Osteocyte (in vitro differentiated cells): ENCODE measurements at places on chromosomes 16 and 17. TPM values are rescaled to one million over a fixed set of nuclear protein-coding genes. Genes with fewer than 3 reads are reported as not detected.

DNA sequence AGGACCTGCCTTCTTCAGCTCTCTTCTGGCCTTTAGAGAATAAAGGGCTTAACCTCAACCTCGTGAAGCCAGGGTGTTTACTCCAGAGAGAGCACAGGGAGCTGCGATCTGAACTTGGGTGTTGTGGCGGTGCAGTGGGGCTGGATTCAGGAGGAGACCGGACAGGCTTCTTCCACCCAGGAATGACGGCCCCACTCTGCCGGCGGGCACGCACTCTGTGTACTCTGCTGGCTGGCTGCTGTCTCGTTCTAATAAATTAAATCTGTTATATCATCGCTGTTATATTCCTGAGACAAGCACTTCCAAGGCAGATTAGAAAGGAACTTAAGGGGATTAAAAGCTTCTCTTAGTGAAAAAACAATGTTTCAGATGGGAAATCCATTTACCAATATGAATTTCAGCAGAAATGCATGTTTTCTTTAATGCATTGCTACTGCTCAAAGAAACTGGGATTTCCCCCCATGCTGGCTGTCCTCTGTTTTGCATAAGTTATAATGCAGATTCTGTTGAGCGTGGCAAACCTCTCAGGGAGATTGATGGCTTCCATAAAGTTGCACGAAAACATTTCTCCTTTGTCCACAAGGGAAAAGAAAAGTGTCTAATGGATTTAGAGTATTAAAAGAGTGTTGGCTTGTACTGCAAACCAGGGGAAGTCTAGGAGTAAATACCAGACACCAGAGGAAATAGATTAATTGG lies 168.6 kb upstream of the IRX3 start:
- peaks cover 5% of the 10 kb centered on the region for H3K4me1 ChIP-seq
- H3K27me3 ChIP-seq: peaks cover 33% of the 10 kb centered on the region
- H3K36me3 ChIP-seq: no peaks in the 10 kb centered on the region
- no peak for DNase-seq
- no peak overlapping the region for H3K4me3 ChIP-seq

DNA sequence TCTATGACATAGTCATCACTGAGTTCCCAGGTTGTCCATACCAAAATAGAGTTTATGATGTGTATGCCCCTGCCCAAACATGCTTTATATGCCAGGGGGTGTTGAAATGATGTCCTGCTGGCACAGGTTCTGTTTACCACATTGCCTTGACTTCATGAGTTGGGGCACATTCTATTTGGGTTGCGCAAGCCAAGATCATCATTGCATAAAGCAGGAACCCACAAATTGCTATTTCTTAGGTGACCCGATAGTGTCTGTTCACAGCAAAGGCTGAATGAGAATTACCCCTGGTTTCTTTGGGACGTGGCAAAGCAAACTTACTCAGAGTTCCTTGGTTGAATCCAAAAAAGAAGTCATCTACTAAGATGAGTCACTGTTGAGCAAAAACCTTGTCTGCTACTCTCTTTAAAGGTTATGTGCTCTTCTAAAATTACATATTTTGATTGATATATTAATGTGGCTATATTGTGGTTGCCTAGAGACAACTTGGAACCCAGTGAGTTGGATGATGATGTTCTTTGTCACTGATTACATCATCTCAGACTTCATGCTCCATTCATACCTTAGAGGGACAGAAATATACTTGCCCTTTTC lies 912.6 kb upstream of the SOX9 start:
- H3K27ac ChIP-seq: no peak overlapping the region
- H3K27me3 ChIP-seq: no peaks in the 10 kb centered on the region
- no peaks in the 10 kb centered on the region for H3K36me3 ChIP-seq
- H3K4me1 ChIP-seq: no peaks in the 10 kb centered on the region

DNA sequence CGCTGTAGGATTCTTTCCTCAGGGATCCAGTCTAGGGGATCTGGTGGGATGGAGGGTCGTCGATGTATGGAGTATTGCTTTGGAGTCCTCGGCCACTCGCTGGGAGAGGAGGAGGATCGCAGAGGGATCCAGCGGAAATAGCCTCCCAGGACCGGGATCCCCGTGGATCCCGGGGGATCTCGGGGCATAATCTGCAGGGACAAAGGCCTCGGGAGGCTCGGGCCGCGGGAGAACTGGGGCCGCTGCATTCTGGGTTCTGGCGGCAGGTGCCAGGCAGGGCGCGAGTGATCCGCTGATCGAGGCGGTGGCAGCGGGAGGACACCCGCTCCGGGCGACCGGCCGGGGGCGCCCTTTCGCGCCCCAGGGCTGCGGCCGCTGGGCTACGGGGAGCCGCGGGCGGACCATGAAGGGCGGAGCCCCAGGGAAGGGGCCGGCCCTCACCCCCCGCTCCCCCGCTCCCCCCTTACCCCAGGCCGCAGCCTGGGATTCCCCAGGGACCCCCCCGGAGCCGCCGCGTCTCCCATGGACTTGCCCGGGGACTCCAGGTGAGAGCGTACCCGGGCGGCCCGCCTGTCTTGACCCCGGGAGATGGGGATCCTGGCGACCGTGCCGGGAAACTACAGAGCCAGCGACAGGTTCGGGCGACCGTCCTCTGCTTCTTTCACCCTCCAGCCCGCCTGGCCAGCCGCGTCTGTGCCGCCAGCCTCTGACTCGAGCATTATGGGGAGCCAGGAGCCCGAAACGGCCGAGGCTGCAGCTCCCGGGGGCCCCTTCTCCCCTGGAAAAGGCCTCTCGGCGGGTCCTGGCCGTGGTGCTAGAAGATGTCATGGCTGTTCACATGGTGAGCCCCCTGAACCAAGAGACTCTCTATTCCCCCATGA lies 604 bp downstream of the PRR14 start:
- H3K27ac ChIP-seq: peak overlapping the region; percentile 90
- H3K4me3 ChIP-seq: peak overlapping the region; percentile 87
- peaks cover 7% of the 10 kb centered on the region for H3K36me3 ChIP-seq
- no peak for DNase-seq

- H3K4me1 ChIP-seq: no peaks in the 10 kb centered on the region
- H3K27ac ChIP-seq: no peak overlapping the region
- peaks cover 20% of the 10 kb centered on the region for H3K36me3 ChIP-seq
- no peak for DNase-seq
- H3K27me3 ChIP-seq: no peaks in the 10 kb centered on the region
These were observed 8.5 kb downstream of the DNAJA3 start for GRCh38 chr16:4433914-4434787.

- H3K27ac ChIP-seq: no peak overlapping the region
- H3K4me1 ChIP-seq: peaks cover 13% of the 10 kb centered on the region
- peaks cover 35% of the 10 kb centered on the region for H3K27me3 ChIP-seq
- H3K4me3 ChIP-seq: no peak overlapping the region
- no peaks in the 10 kb centered on the region for H3K36me3 ChIP-seq
- no peak for DNase-seq
These were observed 89.5 kb upstream of the SOX9 start for GRCh38 chr17:72031219-72031884.

- H3K4me3 ChIP-seq: no peak overlapping the region
- H3K27me3 ChIP-seq: no peaks in the 10 kb centered on the region
- DNase-seq: no peak
These were observed 21.4 kb upstream of the NF1 start for GRCh38 chr17:31073411-31073810.

GRCh38 chr16:12288537-12289174 lies 312.1 kb downstream of the SNX29 start:
- H3K36me3 ChIP-seq: peaks cover 3% of the 10 kb centered on the region
- peaks cover 4% of the 10 kb centered on the region for H3K4me1 ChIP-seq
- no peak overlapping the region for H3K27ac ChIP-seq
- no peak overlapping the region for H3K4me3 ChIP-seq
- DNase-seq: no peak
- no peaks in the 10 kb centered on the region for H3K27me3 ChIP-seq

DNA sequence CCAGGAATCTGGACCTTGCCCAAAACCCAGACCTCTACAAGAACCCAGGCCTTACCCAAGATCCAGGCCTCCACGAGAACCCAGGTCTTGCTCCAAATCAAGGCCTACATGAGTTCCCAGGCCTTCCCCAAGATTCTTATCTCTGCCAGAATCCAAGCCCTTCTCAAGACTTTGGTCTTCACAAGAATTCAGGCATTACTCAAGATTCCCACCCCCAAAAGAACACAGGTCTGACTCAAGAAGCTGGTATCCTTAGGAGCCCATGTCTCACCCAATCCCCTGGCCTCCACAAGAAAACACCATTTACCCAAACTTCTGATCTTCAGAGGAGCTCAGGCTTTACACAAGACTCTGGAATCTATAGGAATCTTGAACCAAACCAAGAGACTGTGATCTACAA lies 2.6 kb downstream of the SPEM3 start:
- no peak overlapping the region for H3K27ac ChIP-seq
- H3K4me3 ChIP-seq: no peak overlapping the region
- H3K36me3 ChIP-seq: no peaks in the 10 kb centered on the region
- no peak for DNase-seq

GRCh38 chr16:70418274-70418992 lies 20.5 kb downstream of the ST3GAL2 start:
- peaks cover 2% of the 10 kb centered on the region for H3K36me3 ChIP-seq
- no peak for DNase-seq
- H3K27me3 ChIP-seq: no peaks in the 10 kb centered on the region
- H3K27ac ChIP-seq: no peak overlapping the region

- H3K4me1 ChIP-seq: peaks cover 4% of the 10 kb centered on the region
- H3K27ac ChIP-seq: no peak overlapping the region
These were observed 150.1 kb downstream of the ITFG1 start for GRCh38 chr16:47310792-47311211.

GRCh38 chr17:59155439-59156177 lies at the start of gene PRR11:
PRR11 (plus strand) TSS chr17:59155746; CDS start chr17:59169753, 14,007 bp downstream.
- H3K27ac ChIP-seq: no peak within 1 kb of the TSS
- peak within 1 kb of the TSS; percentile 28 for H3K4me3 ChIP-seq
- DNase-seq: peak; percentile 98
- H3K4me1 ChIP-seq: peaks cover 53% of the 10 kb centered on the region
- no peaks in the 10 kb centered on the region for H3K27me3 ChIP-seq
- no peaks in the 10 kb centered on the region for H3K36me3 ChIP-seq

- no peak for DNase-seq
- no peaks in the 10 kb centered on the region for H3K36me3 ChIP-seq
- no peak overlapping the region for H3K27ac ChIP-seq
- H3K4me3 ChIP-seq: no peak overlapping the region
- H3K27me3 ChIP-seq: no peaks in the 10 kb centered on the region
These were observed 53.1 kb downstream of the SCNN1B start for GRCh38 chr16:23355106-23355670.

GRCh38 chr17:42706732-42707131 lies 24.4 kb downstream of the CNTNAP1 start:
- no peak overlapping the region for H3K4me3 ChIP-seq
- no peak for DNase-seq

DNA sequence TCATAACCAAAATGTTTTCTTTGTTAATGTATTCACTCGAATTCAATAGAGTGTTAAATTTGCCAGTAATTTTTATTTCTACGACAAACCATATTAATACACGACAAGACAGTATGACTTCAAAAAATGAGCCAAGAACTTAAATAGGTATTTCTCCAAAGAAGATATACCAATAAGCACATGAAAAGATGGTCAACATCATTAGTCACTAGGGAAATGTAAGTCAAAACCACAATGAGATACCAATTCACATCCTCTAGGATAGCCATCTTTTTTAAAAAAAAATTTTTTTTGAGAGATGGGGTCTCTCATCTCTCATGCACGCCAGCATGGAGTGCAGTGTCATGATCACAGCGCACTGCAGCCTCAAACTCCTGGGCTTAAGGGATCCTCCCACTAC lies 5.0 kb upstream of the MEIOC start:
- H3K4me1 ChIP-seq: no peaks in the 10 kb centered on the region
- H3K36me3 ChIP-seq: no peaks in the 10 kb centered on the region
- no peak for DNase-seq
- H3K27me3 ChIP-seq: peaks cover 42% of the 10 kb centered on the region
- H3K27ac ChIP-seq: no peak overlapping the region

DNA sequence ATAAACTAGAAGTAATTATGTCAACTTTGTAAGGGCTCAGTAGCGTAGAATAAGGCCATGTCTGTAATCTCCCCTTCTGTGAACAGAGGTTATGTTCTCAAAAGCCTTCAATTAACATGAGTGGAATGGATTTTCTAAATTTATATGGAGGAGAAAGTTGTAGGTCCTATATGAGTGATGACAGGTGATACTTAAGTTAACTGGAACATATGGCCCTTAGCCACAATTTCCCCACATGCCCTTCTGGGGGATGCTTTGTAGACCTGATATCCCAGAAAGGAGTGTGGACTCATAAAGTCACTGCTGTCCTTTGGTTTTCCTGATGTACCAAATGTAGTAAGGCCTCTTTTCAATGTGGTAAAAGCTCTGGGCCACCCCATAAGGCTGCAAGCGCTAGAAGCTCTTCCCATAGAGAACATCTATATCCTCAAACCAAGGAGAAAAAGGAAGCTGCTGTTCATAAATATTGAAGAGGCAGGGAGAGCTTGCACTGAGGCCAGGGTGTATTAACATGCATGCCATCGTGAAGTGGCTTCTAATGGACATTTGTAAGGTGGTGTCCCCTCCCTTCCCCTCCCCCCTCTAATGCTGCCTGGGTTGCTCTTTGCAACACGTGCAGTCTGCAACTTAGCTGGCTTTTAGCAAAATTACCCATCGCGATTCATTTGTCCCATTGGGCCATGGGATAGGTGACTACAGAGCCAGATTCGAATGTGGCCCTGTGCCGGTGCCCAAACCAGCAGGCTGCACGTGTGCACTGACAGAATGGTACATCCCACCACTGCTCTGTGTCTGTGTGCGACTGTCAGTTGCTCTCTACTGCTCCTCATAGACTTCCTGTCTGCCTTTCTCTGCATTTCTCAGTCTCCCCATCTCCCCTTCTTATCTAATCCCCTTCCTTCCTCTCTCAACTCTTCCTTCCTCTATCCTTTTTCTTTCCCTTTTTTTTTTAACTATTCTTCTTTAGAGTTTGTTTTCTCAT lies 269.0 kb downstream of the WWOX start:
- H3K4me3 ChIP-seq: no peak overlapping the region
- peaks cover 2% of the 10 kb centered on the region for H3K27me3 ChIP-seq
- H3K36me3 ChIP-seq: no peaks in the 10 kb centered on the region
- DNase-seq: no peak
- H3K27ac ChIP-seq: no peak overlapping the region

Gene PER1
- 106 and 173 TPM in 2 replicates for total RNA-seq

Gene BOLA2
- total RNA-seq: 3.9 and 4.3 TPM in 2 replicates

Gene NPW
- 4.1 and 4.4 TPM in 2 replicates for total RNA-seq

Gene RASL10B
- 15.6 and 16.2 TPM in 2 replicates for total RNA-seq

Gene KRT38
- not detected in 2 replicates for total RNA-seq

Gene KRTAP4-3
- not detected in 2 replicates for total RNA-seq

Gene VAMP2
- 57.2 and 70.0 TPM in 2 replicates for total RNA-seq

Gene RAMP2
- 1.6 and 2.4 TPM in 2 replicates for total RNA-seq

Gene HID1
- total RNA-seq: 10.1 and 11.9 TPM in 2 replicates

Gene NHLRC4
- total RNA-seq: 0.57 and 1.7 TPM in 2 replicates
